Activated T-cell treated with anti-CD3 and anti-CD28 coated beads, Interleukin-2, amount 50 U/mL, for 72 hours (primary cell): ENCODE measurements at places on chromosomes 7 and 10. TPM values are rescaled to one million over a fixed set of nuclear protein-coding genes. Genes with fewer than 3 reads are reported as not detected.

AZGP1 gene
- total RNA-seq = not detected

SEMA4G gene
- 0.53 TPM for total RNA-seq

GNGT1 gene
- total RNA-seq = not detected

AMZ1 gene
- 1.3 TPM for total RNA-seq

MYO3A gene
- not detected for total RNA-seq

GRCh38 chr7:128591705-128592104 lies 80.4 kb upstream of the GARIN1A start:
- no peak for DNase-seq

GRCh38 chr10:120824881-120825309 lies 26.3 kb upstream of the WDR11 start:
- DNase-seq = peak; percentile 3

- DNase-seq = no peak
Observed at GRCh38 chr7:26948617-26949118, 84.3 kb upstream of the SKAP2 start.

GRCh38 chr7:29265208-29265923 lies 70.8 kb downstream of the CHN2 start:
- DNase-seq = no peak

DNA sequence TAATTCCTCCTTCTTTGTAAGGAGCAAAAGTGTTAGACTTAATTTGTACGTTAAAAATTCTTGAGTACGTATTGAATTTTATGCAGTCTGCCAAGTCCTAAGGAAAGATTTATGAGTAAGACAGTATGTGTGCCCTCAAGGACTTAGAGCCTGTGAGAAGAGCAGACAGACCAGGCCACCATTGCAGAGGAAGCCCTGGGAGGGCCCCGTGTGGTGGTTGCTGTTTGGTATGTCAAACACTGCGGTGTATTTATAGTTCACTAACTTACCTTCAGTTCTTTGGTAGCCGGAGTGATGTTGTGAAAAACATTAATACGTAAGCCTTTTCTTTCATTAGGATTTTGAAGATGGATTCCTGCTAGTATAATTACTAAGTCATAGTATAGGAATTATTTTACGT lies 82.9 kb downstream of the GALNT11 start:
- DNase-seq = no peak

GRCh38 chr10:125057158-125058001 lies 103.0 kb downstream of the CTBP2 start:
- no peak for DNase-seq

DNA sequence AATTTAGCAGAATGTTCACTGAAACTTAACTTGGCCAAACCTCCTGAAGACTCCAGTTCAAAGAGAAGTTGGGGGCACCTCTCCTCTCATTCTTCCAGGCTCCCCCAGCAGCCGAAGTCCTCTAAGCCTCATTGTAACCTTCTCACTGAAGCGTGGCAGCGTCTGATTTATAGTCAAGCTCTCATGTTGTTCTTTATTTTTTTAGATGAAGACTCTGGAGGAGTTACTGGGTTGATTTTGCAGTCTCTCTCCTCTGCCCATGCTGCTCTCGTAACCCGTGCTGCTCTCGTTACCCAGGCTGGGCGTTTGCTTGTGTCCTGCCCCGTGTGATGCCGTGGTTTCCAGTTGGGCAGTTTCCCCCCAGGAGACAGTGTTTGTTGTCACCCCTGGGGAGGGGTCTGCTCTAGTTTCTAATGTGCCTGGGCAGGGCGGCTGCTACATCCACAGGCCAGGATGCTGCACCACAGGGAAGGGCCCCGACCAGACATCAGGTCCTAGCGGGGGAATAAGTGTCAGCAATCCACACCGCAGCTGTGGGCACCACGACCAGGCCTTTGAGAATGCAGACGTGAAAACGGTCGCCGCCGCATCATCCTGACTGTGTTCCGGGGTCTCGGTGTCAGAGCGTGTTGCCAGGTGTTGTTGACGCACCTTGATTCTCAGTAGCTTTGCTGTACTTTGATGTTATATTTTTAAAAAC lies 65.2 kb downstream of the WDR37 start:
- DNase-seq = no peak

- DNase-seq = no peak
Observed at GRCh38 chr10:102280397-102281101, 35.2 kb downstream of the GBF1 start.

DNA sequence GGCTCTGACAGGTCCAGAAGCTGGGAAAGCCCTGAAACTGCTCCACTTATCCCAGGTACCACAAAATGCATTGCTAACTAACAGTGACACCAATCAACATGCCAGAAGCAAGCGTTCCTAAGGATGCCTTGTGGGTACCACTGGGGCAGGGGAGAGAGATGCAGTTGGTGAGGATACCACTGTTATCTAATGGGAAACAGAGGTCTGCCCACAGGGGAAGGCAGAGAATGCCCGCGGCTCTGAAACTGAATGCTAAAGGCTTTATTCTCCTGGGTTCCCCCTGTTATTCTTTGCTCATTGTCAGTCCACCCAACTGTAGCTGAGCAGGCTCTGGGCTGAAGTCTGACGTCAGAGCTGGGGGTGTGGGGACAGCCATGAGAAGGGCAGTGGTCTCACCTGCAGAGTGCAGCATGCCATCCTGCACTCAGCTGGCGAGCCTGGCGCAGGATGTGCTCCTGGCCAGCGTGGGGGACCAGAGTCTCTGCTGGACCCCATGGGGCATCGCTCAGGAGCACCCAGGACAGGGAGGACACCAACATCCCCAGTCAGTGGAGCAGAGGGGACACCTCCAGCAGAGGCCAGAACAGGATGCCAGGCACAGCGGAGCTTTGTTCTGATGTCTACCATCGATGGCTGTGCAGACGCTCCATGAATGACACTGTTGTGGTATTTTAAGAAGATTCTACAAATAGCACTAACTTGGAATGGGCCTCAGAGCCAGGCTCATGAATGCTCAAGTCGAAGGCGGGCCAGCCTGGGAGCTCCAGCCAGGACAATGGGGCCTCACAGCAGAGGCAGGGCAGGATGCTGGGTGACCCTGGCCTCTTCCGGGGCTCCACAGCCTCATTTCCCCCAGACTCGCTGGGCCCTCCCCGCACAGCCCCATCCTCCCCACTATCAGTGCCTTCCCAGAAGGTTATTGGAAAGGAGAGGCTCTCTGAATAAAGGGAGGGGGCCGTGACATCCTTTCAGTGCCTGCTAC lies 95.8 kb downstream of the ARHGAP22 start:
- DNase-seq = no peak

- DNase-seq = no peak
Observed at GRCh38 chr10:101690461-101690860, 4.5 kb downstream of the FBXW4 start.

DNA sequence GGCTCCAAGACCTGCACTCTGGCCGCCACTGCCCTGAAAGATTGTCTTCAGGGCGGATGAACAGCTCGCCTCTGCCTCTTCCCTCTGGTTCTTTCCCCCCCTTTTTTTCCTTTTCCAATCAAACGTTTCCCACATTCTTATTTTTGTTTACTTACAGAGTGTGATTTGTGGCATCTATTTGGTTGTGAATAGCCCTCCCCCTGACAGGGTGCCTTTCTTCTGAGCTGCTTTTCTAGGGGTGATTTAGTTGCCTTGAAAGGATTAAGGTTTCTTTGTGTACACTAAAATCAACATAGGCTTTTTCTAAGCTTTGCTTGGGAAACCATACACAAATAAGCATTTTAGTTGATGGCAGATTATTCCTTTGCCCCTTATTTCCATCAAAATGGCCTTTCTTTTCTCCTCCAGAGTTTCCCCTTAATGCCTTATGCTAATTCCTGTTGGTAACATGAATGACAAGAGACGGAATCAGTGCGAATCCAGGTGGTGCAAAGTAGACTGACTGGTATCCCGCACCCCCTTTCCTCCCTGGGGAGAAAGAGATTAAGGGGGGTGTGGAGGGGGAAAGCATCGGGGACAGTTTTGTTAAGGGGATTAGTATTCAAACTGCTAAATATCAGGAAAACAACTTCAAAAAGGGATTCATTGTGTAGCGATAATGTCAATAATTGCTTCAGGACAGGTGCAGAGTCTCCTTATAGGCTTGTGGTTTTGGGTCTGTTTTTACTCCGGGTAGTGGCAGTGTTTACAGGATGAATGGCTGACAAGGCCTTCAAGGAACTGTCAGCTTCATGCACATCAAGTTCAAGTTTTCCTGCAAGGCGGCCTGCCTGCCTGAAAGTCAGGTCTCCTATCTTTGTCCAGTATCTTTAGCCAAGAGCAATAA lies 431.6 kb upstream of the GALNT17 start:
- DNase-seq = no peak

GRCh38 chr10:48794074-48794473 lies 109.4 kb downstream of the WDFY4 start:
- DNase-seq = no peak

GRCh38 chr7:91512958-91513357 lies 248.7 kb downstream of the FZD1 start:
- DNase-seq = no peak

DNA sequence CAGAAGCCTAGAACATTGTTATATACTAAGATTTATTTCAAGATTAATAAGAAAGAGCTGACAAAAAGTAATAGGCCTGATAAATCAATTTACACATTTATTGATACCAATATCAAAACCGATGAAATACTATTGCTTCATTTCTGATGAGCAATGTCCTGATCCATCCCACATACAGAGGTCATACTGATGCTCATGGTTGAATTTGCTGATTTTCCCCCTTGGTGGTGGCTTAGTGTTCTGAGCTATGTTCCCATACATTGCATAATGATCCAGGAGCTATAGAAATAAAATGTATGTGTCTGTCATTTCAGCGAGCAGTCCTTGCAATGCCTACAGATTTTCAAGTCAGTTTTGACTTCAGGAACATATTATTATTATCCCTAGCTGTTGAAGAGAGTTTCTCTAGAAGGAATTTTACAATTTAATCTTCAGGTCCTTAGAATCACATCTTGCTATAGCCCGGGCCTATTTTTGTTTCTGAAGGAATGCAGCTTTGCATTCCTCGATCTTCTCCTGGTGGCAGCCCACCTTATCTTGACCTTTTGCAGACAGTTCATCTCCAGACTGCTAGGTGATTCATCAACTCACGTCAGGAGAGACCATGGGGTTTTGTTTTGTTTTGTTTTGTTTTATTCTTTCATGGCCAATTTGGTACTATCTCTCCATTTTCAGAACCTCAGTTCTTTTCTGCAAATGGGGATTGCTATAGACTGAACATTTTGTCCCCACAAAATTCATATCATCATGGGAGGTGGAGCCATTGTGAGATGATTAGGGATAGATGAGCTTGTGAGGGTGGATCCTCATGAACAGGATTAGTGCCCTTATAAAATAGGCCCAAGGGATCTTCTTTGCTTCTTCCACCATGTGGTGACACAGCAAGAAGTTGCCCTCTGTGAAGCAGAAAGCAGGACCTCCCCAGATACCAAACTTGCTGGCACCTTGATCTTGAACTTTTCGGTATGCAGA lies 465.6 kb upstream of the IGFBP3 start:
- no peak for DNase-seq

- no peak for DNase-seq
Observed at GRCh38 chr10:60517805-60518204, 128.1 kb upstream of the ANK3 start.

DNA sequence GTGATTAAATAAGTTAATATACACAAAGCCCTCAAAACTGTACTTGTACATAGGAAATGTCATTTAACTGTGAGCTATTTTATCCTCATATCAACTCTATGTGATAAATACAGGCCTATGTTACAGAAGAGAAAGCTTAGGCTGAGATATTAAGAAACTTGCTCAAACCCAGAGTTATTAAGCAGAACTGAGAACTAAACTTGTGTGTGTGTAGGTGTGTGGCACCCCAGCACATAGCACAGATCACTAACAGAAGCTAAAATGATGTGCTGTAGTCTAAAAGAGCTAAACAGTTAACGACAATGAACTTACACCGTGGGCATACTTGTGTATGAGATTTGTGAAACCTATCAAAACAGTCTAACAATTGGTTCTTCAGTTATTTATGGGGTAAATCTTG lies 34.5 kb downstream of the MTPN start:
- DNase-seq = no peak

GRCh38 chr10:77187376-77187999 lies 450.1 kb downstream of the KCNMA1 start:
- no peak for DNase-seq

DNA sequence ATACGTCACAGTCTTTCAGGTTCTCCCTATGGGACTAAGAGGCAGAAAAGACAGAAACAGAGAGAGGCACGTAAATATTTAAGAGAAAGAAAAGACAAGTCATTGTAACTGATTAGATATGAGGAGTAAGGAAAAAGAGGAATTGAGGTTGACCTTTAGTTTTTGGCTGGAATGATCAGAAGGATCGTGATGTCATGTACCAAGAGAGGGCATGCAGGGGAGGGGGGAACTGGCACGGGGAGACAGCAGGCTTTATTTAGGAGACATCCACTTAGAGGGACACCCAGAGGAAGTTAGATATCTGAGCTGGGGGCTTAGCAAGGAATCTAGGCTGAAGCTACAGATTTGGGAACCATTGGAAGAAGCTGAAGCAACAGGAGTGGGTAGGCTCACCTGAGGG lies 9.2 kb upstream of the LRRC20 start:
- no peak for DNase-seq

- peak; percentile 52 for DNase-seq
Observed at GRCh38 chr10:128062881-128063563, 63.2 kb downstream of the MKI67 start.

DNA sequence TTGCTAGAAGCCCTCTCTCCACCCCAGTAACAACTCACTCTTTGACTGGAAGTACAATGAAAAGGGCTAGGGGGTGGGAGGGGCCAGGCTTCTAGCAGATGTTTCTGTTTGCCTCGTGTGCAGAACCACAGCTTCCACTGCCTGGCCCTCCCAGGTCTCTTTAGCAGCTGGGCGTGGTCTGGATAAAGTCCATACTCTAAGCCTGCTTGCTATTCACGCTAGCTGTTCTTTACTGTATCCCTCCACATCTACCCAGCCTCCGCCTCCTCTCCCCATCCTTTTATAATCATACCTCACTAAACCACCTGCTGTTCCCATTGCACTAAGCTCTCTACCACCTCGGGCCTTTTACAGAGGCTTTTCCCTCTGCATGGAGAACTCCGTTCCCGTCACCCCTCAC lies 288.8 kb downstream of the CAMK1D start:
- DNase-seq = no peak

GRCh38 chr7:131554880-131555516 lies 1.4 kb downstream of the PODXL start:
- no peak for DNase-seq

DNA sequence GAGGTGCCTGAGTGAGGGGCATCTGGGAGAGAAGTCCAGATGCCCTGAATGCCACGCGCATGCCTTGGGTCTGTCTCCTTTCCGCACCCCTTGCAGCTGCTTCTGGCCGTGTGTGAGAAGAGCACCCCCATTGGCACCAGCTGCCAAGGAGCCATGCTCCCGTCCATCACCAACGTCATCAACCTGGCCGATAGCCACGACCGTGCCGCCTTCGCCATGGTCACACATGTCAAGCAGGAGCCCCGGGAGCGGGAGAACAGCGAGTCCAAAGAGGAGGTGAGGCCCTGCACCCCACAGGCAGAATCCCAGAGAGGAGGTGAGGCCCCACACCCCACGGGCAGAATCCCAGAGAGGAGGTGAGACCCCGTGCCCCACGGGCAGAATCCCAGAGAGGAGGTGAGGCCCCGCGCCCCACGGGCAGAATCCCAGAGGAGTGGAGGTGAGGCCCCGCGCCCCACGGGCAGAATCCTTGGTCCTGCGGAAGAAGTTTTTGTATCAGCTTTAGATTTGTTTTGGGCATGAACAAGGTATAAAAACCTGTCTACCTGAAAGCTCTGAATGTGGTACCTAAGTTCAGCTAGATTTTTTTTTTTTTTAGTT lies 91.8 kb downstream of the TRRAP start:
- no peak for DNase-seq
